ENCODE measurements at places on chromosomes 6 and 20.

DNA sequence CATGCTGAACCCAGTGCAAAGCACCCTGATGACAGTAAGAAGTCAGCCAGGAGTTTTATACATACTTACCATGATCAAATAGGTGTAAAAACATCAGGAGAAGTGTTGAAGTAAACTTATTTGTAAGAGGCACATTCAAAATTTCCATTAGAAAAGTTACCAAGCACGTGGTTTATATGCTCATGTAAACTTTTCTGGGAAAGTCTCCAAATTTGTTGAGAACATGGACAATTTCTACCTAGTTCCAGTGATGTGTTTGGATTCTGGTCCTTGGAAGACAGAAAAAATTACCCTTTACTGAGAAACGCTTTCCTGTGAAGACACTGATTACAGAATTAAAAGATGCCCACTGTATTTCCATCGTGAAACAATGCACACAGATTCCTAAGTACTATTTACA lies 288.9 kb upstream of the CDH4 start:
- H3K27me3 ChIP-seq: no peaks in the 10 kb centered on the region
- no peak overlapping the region for H3K4me3 ChIP-seq
- DNase-seq: no peak
- H3K4me1 ChIP-seq: no peaks in the 10 kb centered on the region

DNA sequence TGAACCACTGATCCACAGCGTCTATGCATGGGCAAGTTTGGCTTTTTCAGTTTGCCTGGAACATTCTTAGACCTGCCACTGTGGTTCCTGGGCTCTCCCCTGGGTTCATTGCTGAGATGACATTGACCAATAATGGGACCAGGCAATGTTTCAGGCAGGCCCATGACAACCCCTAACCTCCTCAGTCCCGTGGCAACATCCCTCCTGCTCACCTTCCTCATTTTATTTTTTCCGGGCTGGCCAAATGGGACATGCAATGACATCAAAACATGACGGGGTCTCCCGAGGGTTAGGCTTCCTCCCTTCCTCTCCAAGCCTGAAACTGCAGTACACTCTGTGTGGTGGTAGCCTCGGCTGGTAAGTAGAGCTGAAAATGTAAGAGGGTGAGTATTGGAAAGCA lies 234.0 kb upstream of the RREB1 start:
- no peak overlapping the region for H3K27ac ChIP-seq
- no peaks in the 10 kb centered on the region for H3K36me3 ChIP-seq
- no peak overlapping the region for H3K4me3 ChIP-seq
- H3K4me1 ChIP-seq: no peaks in the 10 kb centered on the region

DNA sequence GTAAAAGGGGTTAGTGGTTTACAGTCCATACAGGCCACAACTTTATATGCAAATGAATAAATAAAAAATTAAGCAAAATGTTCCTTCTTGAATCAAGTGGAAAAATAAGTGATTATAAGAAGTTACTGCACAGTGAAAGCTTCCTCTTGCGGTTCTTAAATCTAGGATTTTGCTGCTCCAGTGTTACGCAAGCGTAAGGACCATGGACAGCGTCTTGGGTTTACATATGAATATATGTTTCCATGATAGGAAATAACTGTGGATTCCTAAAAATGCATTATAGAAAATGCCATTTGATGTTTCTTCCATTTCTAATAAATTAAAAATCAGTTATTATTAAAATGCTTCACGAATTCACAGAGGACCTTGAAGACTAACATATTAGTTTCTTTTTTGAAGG lies 176.6 kb upstream of the POU3F2 start:
- DNase-seq: peak; percentile 73
- H3K4me1 ChIP-seq: no peaks in the 10 kb centered on the region
- H3K4me3 ChIP-seq: no peak overlapping the region
- H3K36me3 ChIP-seq: no peaks in the 10 kb centered on the region

DNA sequence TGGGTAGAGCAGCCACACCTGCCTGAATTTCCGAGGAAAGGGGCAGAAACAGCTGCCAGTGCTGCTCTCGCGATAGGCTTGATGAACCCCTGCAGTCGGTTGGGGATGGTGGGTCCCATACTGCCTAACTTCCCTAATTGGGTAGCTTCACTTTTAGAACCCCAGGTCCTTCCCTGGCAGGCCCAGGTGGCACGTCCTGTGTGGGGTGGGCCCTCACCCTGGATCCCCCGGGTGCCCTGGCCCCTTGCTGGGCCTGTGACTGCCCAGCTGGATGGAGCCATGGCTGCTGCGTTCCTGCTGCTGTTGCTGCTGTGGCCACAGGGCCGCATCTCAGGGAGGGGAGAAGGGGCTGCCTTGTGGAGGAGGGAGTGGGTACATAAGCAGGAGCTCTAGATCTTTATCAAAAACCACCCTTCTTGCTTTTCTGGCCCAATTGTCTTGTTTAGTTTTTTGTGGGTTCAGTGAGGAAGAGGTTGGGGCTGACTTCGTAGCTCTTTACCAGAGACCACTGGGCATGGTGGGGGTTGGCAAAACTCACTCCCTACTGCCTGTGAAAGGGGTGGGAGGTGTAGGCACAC lies 19.2 kb downstream of the TREML4 start:
- H3K36me3 ChIP-seq: no peaks in the 10 kb centered on the region
- H3K4me3 ChIP-seq: no peak overlapping the region
- H3K27me3 ChIP-seq: no peaks in the 10 kb centered on the region
- no peak for DNase-seq
- H3K4me1 ChIP-seq: no peaks in the 10 kb centered on the region
- H3K27ac ChIP-seq: no peak overlapping the region

DNA sequence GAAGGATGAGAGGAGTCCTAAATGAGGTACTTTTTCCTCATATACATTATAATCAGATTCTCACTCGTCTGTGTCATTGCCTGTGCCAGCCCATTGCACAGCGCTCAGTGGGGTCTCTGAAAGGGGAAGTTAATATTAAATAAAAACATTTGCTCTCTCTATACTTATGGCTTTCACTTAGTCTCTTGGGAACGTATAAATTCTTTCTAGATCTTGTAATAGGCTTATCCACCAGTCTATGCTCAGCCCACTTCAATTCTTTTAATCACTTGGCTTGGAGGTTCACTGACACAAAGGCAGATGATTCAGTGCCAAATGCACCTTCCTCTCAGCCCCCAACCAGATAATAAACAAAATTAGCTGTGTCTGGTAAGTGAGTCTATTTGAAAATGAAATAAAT lies 164.3 kb upstream of the OGFRL1 start:
- H3K4me1 ChIP-seq: no peaks in the 10 kb centered on the region
- no peak overlapping the region for H3K27ac ChIP-seq
- H3K36me3 ChIP-seq: no peaks in the 10 kb centered on the region
- no peak for DNase-seq

- H3K27ac ChIP-seq: no peak overlapping the region
- H3K27me3 ChIP-seq: no peaks in the 10 kb centered on the region
- no peak for DNase-seq
- no peak overlapping the region for H3K4me3 ChIP-seq
- no peaks in the 10 kb centered on the region for H3K36me3 ChIP-seq
Measured at GRCh38 chr6:105346052-105346451, 56.8 kb downstream of the PREP start.

GRCh38 chr20:16263582-16263981 lies 309.7 kb downstream of the KIF16B start:
- no peak for DNase-seq
- no peak overlapping the region for H3K4me3 ChIP-seq
- H3K27me3 ChIP-seq: no peaks in the 10 kb centered on the region

GRCh38 chr20:24632581-24632980 lies 163.2 kb downstream of the SYNDIG1 start:
- H3K27me3 ChIP-seq: no peaks in the 10 kb centered on the region
- no peak overlapping the region for H3K27ac ChIP-seq
- H3K4me1 ChIP-seq: no peaks in the 10 kb centered on the region
- DNase-seq: no peak

GRCh38 chr20:50895111-50895830 lies 36.0 kb downstream of the ADNP start:
- peak; percentile 27 for DNase-seq
- no peak overlapping the region for H3K27ac ChIP-seq
- H3K4me1 ChIP-seq: no peaks in the 10 kb centered on the region

DNA sequence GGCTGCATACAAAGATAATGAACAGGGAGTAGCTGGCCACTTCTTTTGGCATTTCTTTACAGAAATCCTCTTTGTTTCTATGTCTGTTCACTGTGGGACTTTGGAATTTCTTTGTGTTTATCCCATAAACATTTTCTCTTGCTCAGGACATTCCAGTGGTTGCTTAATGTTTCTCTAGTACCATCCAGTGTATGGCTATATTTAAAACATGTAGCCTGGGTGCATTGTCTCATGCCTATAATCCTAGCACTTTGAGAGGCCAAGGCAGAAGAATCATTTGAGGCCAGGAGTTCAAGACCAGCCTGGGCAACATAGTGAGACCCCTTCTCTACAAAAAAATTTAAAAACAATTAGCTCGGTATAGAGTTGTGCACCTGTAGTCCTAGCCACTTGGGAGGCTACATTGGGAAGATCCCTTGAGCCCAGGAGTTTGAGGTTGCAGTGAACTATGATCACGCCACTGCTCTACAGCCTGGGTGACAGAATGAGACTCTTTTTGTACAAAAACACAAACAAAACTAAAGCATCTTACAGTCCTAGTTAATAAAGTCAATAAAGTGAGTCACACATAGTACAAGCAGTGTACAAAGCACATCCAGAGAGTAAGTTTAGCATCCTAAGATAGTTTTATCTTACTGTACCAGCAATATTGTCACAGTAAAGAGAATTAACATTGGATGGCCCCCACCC lies 63.3 kb downstream of the ZFAND3 start:
- H3K4me3 ChIP-seq: no peak overlapping the region
- H3K36me3 ChIP-seq: no peaks in the 10 kb centered on the region
- H3K27me3 ChIP-seq: no peaks in the 10 kb centered on the region
- DNase-seq: no peak
- H3K27ac ChIP-seq: no peak overlapping the region
- H3K4me1 ChIP-seq: peaks cover 11% of the 10 kb centered on the region

DNA sequence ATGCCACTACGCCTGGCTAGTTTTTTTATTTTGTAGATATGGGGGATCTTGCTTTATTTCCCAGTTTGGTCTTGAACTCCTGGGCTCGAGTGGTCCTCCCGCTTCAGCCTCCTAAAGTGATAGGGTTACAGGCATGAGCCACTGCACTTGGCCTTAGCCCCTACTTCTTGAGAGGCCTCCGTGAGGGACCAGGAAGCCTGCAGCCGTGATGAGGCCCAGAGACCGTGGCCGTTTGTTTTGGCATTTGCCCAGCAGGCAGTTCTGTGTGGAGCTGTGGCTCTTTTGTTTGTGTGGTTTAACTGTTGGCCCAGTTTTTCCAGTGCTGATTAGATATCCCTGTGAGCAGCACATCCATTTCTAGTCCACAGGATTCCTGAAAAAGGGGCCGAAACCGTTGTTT lies 39.8 kb downstream of the SRSF3 start:
- no peaks in the 10 kb centered on the region for H3K27me3 ChIP-seq
- no peak overlapping the region for H3K27ac ChIP-seq
- no peaks in the 10 kb centered on the region for H3K36me3 ChIP-seq
- H3K4me1 ChIP-seq: no peaks in the 10 kb centered on the region

- no peaks in the 10 kb centered on the region for H3K27me3 ChIP-seq
- no peaks in the 10 kb centered on the region for H3K36me3 ChIP-seq
- DNase-seq: peak; percentile 83
- peaks cover 11% of the 10 kb centered on the region for H3K4me1 ChIP-seq
- no peak overlapping the region for H3K4me3 ChIP-seq
Measured at GRCh38 chr20:58575776-58576602, 60.8 kb upstream of the APCDD1L start.

DNA sequence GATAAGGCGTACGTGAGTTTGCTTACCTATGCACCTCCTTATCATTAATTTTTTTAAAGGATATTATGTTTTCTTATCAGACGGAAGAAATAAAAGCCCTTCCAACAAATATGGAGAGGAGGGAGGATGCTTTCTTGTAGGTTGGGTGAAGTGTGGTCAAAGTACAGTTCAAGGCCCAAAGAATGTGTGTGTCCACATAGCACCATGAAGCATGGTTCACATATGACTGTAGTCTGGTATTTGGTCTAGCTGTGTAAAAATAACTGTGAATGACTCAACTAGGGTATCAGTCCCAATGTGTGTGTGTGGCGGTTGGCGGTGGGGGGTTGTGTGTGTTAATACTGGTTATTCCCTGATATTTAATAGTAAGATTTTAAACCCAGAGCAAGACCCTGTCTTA lies 212.7 kb downstream of the TMEM242 start:
- no peak overlapping the region for H3K4me3 ChIP-seq
- H3K36me3 ChIP-seq: peaks cover 3% of the 10 kb centered on the region
- no peaks in the 10 kb centered on the region for H3K27me3 ChIP-seq
- no peak for DNase-seq
- no peaks in the 10 kb centered on the region for H3K4me1 ChIP-seq

GRCh38 chr6:145929037-145929633 lies 35.0 kb downstream of the SHPRH start:
- no peaks in the 10 kb centered on the region for H3K4me1 ChIP-seq
- no peak overlapping the region for H3K27ac ChIP-seq
- peaks cover 9% of the 10 kb centered on the region for H3K36me3 ChIP-seq
- H3K27me3 ChIP-seq: no peaks in the 10 kb centered on the region

- no peak for DNase-seq
- H3K36me3 ChIP-seq: no peaks in the 10 kb centered on the region
- no peaks in the 10 kb centered on the region for H3K27me3 ChIP-seq
Measured at GRCh38 chr6:151075527-151075926, 164.2 kb upstream of the AKAP12 start.

- H3K27ac ChIP-seq: no peak overlapping the region
- H3K36me3 ChIP-seq: no peaks in the 10 kb centered on the region
- no peak overlapping the region for H3K4me3 ChIP-seq
- H3K4me1 ChIP-seq: no peaks in the 10 kb centered on the region
Measured at GRCh38 chr6:44049163-44049988, 77.9 kb downstream of the MRPL14 start.

DNA sequence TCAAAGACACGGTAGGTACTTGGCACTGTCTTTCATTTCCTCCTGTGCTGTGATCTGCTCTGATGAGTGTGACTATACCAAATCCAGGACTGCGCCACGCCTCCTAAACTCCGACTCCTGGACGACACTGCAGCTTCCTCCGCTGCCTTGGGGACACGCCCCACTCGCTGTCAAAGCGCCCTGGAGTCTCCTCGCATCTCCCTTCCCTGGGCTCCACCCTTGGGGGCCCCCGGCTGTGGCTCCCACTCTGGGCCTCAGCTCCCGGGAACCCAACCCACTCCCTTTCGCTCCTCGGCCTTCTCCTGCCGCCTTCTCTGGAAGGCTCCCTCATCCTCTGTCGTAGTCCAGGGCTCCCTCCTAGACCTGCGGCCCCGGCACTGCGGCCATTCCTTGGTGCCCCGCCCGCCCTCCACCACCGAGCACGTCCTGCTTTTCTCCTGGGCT lies 61.2 kb downstream of the RSPH3 start:
- no peaks in the 10 kb centered on the region for H3K27me3 ChIP-seq
- H3K36me3 ChIP-seq: no peaks in the 10 kb centered on the region
- no peak overlapping the region for H3K27ac ChIP-seq
